ENCODE measurements at places on chromosomes 1 and 21. TPM values are rescaled to one million over a fixed set of nuclear protein-coding genes. Genes with fewer than 3 reads are reported as not detected.

PLD5 gene
- total RNA-seq = not detected

RNU1-2 gene
- 1,159 TPM for total RNA-seq

CRNN gene
- total RNA-seq = not detected

WNT4 gene
- 0.35 TPM for total RNA-seq

CLDN14 gene
- total RNA-seq = 16.4 TPM

TMEM39B gene
- total RNA-seq = 6.0 TPM

All from left lobe of liver (tissue), 2 donors.